ENCODE measurements at places on chromosomes 4 and X.

- DNase-seq: no peak
Observed at GRCh38 chr4:115678425-115678941, 565.1 kb upstream of the NDST4 start.

- DNase-seq: no peak
Observed at GRCh38 chr4:78885598-78885997, 53.6 kb downstream of the PAQR3 start.

GRCh38 chr4:29588617-29589016 is 1131.6 kb upstream of the PCDH7 start:
- no peak for DNase-seq

- no peak for DNase-seq
Observed at GRCh38 chr4:57443787-57444186, 333.6 kb upstream of the IGFBP7 start.

DNA sequence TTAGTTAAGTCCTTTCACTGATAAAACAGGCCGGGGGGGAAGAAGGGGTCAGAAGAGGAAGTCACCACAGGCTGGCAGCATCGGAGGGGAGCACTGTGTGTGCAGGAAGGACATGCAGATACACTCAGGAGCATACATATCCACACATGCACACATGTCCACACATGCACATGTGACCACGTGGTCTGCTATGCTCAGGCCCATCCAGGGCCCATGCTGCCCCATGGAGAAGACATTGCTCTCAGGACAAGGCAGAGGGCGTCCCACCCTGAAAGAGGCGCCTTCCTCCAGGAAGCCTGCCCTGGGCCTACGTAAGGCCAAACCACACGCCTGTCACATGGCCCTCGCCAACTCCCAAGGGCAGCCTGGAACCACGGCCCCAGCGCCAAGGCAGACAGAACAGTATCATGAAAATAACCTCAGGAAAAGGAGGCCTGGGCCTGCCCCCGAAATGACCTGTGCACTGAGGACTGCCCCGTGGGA is 15.8 kb downstream of the WDR1 start:
- DNase-seq: no peak

DNA sequence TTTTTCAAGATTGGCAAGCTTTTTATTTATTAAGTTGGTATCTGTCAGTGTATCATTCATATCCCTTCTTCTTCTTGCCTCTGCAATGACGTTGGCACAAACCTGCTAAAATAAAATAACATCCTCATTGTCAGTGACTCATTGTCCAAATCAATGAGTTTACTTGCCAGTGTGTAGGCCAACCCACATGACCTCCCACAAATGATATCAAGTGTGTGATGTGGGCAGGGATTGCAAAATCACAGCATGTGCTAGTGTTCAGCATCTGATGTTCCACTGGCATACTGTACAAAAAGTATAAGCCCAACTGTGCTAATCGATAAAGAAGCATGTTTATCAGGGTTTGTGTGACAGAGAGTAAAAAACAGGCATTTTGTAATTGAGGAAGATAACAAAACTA is 25.5 kb downstream of the GPAT3 start:
- peak; percentile 90 for DNase-seq

- DNase-seq: no peak
Observed at GRCh38 chr4:22237155-22237751, 278.6 kb downstream of the ADGRA3 start.

DNA sequence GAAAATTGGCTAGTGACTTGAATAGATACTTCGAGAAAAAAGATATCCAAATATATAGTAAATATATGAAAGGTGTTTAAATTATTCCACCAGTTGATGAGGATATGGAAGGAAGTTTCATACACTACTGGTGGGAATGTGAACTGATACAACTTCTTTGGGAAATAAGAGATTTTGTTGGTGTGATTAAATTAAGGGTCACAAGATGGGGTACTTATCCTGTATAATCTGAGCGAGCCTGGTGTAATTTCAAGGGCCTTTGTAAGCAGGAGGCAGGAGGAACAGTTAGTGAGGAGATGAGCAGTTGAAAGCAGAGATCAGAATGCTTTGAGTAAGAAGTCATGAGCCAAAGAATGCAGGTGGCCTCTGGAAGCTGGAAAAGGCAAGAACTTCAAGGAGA is 192.2 kb downstream of the KCTD8 start:
- no peak for DNase-seq

GRCh38 chr4:16353165-16353564 is 126.9 kb upstream of the TAPT1 start:
- no peak for DNase-seq

DNA sequence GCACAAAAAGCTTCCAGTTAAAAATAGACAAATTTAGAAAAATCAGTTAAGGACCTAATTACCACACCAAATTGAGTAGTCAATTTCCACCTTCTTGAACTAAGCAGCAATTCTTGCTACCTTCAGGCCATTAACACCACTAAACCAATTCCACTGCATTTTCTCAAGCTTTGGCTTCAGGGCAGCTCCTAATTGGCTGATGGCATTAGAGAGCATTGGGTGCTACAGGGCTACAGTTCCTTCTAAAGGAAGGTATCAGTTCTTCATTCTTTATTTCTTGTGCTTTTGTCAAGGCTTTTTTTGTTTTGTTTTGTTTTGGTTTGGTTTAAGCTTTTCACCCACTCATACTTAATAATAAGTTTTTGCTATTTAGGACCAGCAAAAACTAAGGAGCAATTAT is 90.2 kb upstream of the FAM241A start:
- no peak for DNase-seq

- DNase-seq: no peak
Observed at GRCh38 chr4:168293386-168293975, 25.1 kb downstream of the DDX60 start.

GRCh38 chrX:367866-368265 is 18.8 kb downstream of the PPP2R3B start:
- DNase-seq: no peak

GRCh38 chr4:41132055-41132683 is 82.2 kb downstream of the APBB2 start:
- no peak for DNase-seq
